IPS DF 6.9 (cell line): ENCODE measurements at places on chromosomes 12 and 14.

DNA sequence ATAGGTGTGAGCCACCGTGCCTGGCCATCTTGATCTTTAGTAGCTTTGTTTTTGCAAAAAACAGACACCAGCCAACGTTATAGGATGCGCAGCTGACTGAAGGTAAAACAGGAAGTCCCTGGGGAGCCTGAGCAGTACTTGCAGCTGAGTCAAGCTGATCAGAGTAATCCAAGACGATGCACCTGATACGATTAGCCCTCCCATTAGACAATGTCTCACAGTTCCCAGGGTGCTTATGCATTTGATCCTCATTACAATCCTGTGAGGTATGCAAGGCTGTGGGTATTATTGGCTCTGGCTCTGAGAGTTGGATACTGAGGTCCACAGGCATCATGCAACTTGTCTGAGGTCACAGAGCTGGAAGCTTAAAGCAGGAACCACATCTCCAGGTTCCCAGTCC, 8.1 kb downstream of the KRT18 start:
- H3K4me3 ChIP-seq = no peak overlapping the region
- peaks cover 9% of the 10 kb centered on the region; the same call in 1 of the 2 replicates for H3K36me3 ChIP-seq
- no peaks in the 10 kb centered on the region for H3K27me3 ChIP-seq

GRCh38 chr12:52650520-52651081, 1.4 kb downstream of the KRT2 start:
- no peaks in the 10 kb centered on the region for H3K4me1 ChIP-seq
- no peaks in the 10 kb centered on the region for H3K36me3 ChIP-seq
- no peak overlapping the region for H3K4me3 ChIP-seq
- no peak overlapping the region for H3K27ac ChIP-seq
- no peaks in the 10 kb centered on the region for H3K27me3 ChIP-seq
- DNase-seq = no peak

GRCh38 chr12:1857821-1858220, 37.5 kb downstream of the LRTM2 start:
- no peaks in the 10 kb centered on the region for H3K27me3 ChIP-seq
- H3K36me3 ChIP-seq = no peaks in the 10 kb centered on the region
- no peak overlapping the region for H3K27ac ChIP-seq
- H3K4me3 ChIP-seq = no peak overlapping the region
- no peaks in the 10 kb centered on the region for H3K4me1 ChIP-seq

- H3K4me3 ChIP-seq = no peak overlapping the region
- no peaks in the 10 kb centered on the region for H3K36me3 ChIP-seq
- H3K4me1 ChIP-seq = no peaks in the 10 kb centered on the region; the same call in 1 of the 2 replicates
- no peak for DNase-seq
Observed at GRCh38 chr14:95340201-95340697, 20.5 kb upstream of the CLMN start.

DNA sequence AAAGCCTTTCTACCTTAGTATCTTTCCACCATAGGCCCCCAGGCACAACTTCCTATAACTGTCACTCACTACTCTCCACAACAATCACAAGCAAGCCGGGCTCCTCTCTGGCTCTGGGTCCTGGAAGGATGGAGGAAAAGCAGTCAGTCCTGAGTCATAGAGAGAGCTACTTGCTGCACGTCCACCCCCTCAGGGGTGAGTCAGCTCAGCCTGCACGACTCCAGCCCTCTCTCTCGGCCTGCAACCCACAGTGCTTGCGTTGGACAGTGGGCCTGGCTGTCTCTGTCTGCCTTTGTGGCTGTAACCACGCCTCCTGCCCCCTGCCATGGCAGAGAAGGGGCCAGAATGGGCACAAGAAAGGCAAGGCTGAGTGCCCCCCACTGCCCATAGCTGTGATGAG, 154.1 kb upstream of the FKBP4 start:
- DNase-seq = no peak
- H3K27ac ChIP-seq = no peak overlapping the region
- no peak overlapping the region for H3K4me3 ChIP-seq

GRCh38 chr12:113818833-113819232, 147.3 kb downstream of the RBM19 start:
- no peak overlapping the region for H3K27ac ChIP-seq
- no peak overlapping the region for H3K4me3 ChIP-seq
- peak; percentile 29 for DNase-seq
- H3K27me3 ChIP-seq = no peaks in the 10 kb centered on the region
- H3K4me1 ChIP-seq = no peaks in the 10 kb centered on the region
- no peaks in the 10 kb centered on the region for H3K36me3 ChIP-seq

- no peaks in the 10 kb centered on the region for H3K36me3 ChIP-seq
- no peak for DNase-seq
- H3K4me3 ChIP-seq = no peak overlapping the region; the same call in 1 of the 2 replicates
- H3K4me1 ChIP-seq = no peaks in the 10 kb centered on the region
Observed at GRCh38 chr12:94460616-94460959, 921 bp upstream of the CEP83 start.

GRCh38 chr12:55908726-55909512, 18.8 kb downstream of the PYM1 start:
- no peaks in the 10 kb centered on the region for H3K4me1 ChIP-seq
- no peak overlapping the region for H3K27ac ChIP-seq
- no peaks in the 10 kb centered on the region for H3K36me3 ChIP-seq
- no peaks in the 10 kb centered on the region for H3K27me3 ChIP-seq
- no peak overlapping the region for H3K4me3 ChIP-seq

- H3K27ac ChIP-seq = no peak overlapping the region
- H3K4me1 ChIP-seq = 0 out of 2 replicates have a peak, but pooled peaks cover 1% of the 10 kb centered on the region
- H3K36me3 ChIP-seq = no peaks in the 10 kb centered on the region
- no peak for DNase-seq
- no peak overlapping the region for H3K4me3 ChIP-seq
- no peaks in the 10 kb centered on the region for H3K27me3 ChIP-seq
Observed at GRCh38 chr14:53570411-53571387, 385.9 kb downstream of the BMP4 start.

DNA sequence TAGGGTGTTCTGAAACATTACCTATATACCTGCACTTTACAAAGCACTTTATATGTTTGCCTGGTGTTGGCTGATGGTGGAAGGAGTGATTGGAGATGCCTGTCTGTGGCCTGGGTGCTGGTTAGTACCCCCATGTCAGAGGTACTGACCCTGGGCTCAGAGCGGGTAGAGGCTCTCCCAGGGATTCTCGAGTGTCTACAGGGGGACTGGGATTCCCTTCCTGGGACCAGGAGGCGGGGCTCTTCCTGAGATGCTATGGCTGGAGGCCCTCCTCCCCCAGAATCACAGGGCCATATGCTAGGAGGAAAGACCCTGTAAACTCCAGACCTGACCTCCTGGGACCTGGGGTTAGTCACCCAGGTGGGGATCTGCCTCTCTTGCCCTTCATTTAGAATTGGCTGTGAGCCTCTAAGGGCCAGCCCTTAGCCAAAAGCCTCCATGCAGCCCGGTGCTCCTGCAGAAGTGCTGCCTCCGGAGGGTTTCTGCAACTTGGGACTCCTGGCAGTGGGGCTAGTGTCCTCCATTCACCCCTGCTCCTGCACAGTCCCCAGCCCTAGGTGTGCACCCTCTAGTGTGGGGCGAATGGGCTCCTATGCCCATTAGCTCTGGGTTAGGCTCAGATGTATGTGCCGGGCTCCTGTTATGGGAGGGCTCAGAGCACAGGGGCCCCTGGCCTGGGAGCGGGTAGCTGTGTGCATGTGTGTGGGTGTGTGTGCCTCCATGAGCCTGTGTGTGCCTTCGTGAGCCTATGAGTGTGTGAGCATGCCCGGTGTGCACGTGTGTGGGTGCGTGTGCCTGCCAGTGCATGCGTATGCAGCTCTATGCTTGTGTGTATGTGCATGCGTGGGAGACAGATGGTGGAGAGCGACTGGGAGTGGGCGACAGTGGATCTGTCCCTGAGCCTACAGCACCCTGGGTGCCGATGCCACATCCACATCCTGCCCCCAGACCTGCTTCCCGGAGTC, 36.6 kb downstream of the RTL1 start:
- H3K27me3 ChIP-seq = no peaks in the 10 kb centered on the region
- H3K36me3 ChIP-seq = no peaks in the 10 kb centered on the region
- H3K4me1 ChIP-seq = no peaks in the 10 kb centered on the region

DNA sequence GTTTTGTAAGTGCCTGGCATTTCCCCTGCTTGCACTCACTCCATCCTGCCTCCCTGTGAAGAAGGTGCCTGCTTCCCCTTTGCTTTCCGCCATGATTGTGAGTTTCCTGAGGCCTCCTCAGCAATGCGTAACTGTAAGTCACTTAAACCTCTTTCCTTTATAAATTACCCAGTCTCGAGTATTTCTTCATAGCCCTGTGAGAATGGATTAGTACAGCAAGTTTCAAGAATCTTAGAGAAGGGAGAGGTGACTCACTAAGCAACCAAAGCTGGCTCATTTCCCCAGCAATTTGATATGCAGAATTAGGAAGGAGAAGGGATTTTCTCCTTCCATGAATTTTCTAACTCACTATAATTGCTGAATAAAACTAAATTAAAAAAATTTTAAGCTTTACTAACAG, 251.0 kb upstream of the FOXG1 start:
- no peaks in the 10 kb centered on the region for H3K4me1 ChIP-seq
- no peak overlapping the region for H3K27ac ChIP-seq
- H3K4me3 ChIP-seq = no peak overlapping the region
- H3K27me3 ChIP-seq = no peaks in the 10 kb centered on the region

DNA sequence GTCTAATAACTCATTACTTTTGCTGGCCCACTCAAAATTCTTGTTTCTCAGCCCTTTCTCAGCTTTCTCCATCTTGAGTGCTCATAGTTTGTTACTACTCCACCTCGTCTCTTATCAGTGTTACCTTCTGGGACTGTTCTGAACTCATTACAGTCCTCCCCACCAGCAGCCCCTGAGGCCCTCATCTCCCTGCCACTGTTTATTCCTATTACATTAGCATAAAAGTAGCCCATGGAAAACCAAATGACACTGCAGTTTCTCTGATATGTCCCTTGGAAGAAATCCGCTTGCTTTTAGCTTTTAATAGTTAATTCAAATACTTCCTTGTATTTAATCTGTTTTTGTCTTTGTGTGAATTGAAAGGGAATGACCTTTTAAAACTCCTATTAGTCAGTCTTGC, 7.6 kb downstream of the AKAP6 start:
- H3K27ac ChIP-seq = no peak overlapping the region
- H3K36me3 ChIP-seq = no peaks in the 10 kb centered on the region
- H3K4me3 ChIP-seq = no peak overlapping the region
- H3K4me1 ChIP-seq = no peaks in the 10 kb centered on the region

DNA sequence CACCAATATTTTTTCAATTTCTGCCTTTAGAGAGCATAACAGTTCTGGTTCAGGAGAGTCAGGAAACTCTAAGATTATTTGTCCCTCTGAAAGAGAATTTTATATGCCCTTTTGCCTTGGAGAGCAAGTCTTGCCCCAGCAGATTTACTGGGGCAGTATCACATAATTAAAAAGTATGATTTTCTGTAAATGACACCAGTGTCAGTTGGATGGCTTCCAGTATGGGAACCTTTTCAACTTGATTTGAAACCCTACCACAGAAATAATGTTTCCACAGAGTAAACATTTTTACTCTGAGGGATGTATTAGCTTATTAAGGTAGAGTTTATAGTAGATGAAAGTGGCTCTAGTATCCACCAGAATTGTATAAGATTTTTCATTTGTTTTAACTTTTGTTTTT, 15.4 kb downstream of the NOPCHAP1 start:
- H3K27me3 ChIP-seq = no peaks in the 10 kb centered on the region
- H3K4me1 ChIP-seq = no peaks in the 10 kb centered on the region
- H3K4me3 ChIP-seq = no peak overlapping the region
- peaks cover 16% of the 10 kb centered on the region for H3K36me3 ChIP-seq
- no peak for DNase-seq

GRCh38 chr12:53453953-53454640, 2.2 kb downstream of the PCBP2 start:
- H3K4me3 ChIP-seq = no peak overlapping the region
- H3K36me3 ChIP-seq = peaks cover 29% of the 10 kb centered on the region; the same call in 1 of the 2 replicates
- H3K27ac ChIP-seq = no peak overlapping the region
- DNase-seq = no peak

DNA sequence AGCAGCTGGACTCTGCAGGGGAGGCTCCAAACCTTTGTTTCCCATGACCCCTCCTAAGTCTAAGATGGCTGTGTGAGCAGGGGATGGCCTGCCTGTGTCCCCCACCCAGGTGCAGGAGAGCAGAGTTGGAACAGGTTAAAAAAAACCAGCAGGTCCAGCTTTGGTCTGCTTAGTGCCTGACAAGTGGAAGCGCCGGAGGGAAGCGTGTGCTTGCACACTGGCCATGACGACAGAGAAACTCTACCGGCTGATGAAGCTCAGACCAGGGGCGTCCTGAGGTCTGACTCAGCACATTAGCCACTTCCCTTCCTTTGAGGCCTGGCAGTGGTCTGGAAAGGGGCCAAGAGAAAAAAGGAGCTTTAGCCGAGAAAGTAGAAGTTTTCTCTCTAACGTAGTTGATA, 280.1 kb downstream of the VRK1 start:
- no peak for DNase-seq
- H3K36me3 ChIP-seq = no peaks in the 10 kb centered on the region
- no peak overlapping the region for H3K27ac ChIP-seq
- no peaks in the 10 kb centered on the region for H3K27me3 ChIP-seq
- H3K4me1 ChIP-seq = no peaks in the 10 kb centered on the region

GRCh38 chr12:49696723-49697122, 10.5 kb downstream of the FMNL3 start:
- H3K27ac ChIP-seq = no peak overlapping the region
- no peak for DNase-seq
- no peaks in the 10 kb centered on the region for H3K27me3 ChIP-seq
- H3K4me3 ChIP-seq = no peak overlapping the region
- no peaks in the 10 kb centered on the region for H3K36me3 ChIP-seq

DNA sequence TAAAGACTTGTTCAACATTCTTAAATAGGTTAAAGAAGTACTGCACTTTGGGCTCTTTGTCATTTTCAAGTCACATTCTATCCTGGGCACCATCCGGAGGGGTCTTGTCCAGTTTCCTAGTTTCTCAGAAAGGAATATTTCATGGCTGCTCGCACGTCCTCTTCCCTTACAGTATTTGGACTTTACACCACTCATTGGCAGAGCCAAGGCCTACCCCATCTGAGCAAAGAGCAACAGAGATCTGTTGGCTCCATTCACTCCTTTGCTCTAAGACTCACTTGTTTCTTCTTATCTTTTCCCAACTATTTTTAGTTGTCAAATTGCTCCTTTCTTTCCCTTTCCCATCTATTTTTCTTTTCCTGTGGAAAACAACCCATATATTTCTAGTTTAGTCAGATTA, 118.2 kb downstream of the CRADD start:
- H3K27me3 ChIP-seq = no peaks in the 10 kb centered on the region
- peaks cover 3% of the 10 kb centered on the region; the same call in 1 of the 2 replicates for H3K4me1 ChIP-seq
- no peaks in the 10 kb centered on the region for H3K36me3 ChIP-seq
- no peak overlapping the region for H3K4me3 ChIP-seq

DNA sequence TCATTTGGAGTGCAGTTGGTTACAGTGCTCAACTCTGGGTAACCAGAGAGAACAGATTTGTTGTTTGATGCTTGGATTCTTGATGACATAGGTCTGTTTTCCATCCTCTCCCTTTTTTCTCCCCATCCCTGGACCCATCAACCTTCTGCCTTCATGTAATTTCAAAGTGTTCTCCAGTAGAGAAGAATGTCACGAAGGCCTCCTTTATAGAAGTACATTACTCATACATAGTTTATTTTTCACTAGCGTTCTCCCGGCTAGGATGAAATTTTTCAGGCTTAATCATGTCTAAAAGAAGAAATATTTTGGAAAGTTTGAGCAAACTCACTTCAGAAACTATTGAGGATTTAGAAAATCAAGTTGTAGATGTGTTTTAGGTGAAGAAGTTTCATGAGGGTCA, 20.9 kb upstream of the APPL2 start:
- no peaks in the 10 kb centered on the region for H3K36me3 ChIP-seq
- no peak for DNase-seq
- H3K27ac ChIP-seq = no peak overlapping the region
